ENCODE measurements at places on chromosomes 2 and 18.

- no peak for DNase-seq
These were observed 223.1 kb downstream of the ATAD2B start for GRCh38 chr2:23703583-23704385.

DNA sequence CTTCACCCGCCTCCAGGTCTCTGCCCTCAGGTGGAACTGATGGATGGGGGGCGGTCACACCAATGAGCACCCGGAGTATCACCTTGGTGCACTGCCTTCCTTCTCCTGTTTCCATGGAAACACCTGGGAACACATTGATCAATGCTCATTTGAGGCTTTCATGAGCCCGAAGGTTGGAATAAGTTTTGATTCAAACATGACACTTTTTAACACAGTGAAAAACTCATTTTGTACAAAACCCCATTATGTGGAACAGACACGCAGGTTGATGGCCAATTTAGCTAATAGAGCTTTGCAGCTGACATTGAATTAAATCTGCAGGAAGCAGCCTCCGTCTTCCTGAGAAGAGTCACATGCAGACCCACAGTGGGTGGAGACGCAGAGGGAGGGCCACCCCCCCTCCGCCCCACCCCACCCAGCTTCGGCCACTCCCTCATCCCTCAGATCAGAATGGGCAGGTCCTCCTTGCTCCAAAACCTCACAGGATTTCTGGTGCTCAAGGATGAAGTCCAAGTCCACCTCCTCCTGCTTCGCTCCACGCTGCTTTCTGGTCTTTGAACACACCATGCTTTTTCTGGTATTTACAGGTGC, 96.0 kb upstream of the MYCN start:
- DNase-seq: no peak

DNA sequence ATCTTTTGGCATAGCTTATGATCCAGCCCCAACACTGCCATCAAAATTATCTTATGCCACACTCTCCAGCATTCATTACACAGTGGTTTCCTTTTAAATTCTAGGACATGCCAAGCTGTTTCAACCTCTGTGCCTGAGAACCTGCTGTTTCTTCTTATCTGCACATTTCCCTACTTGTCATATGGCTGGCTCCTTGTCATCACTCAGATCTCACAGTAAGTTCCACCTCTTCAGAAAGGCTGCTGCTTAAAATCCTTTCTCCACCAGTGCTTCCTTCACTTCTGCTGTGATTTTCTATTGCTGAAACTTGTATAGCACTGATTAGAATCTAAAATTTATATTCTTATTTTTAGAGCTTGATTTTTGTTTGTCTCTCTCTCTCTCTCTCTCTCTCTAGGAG, 43.4 kb downstream of the MC4R start:
- DNase-seq: no peak

- DNase-seq: no peak
These were observed 8.1 kb downstream of the SIX2 start for GRCh38 chr2:45000921-45001868.

- DNase-seq: no peak
These were observed 152.9 kb downstream of the MGAT5 start for GRCh38 chr2:134406736-134407135.

GRCh38 chr2:85997017-85997970, 108.4 kb downstream of the POLR1A start:
- DNase-seq: no peak

DNA sequence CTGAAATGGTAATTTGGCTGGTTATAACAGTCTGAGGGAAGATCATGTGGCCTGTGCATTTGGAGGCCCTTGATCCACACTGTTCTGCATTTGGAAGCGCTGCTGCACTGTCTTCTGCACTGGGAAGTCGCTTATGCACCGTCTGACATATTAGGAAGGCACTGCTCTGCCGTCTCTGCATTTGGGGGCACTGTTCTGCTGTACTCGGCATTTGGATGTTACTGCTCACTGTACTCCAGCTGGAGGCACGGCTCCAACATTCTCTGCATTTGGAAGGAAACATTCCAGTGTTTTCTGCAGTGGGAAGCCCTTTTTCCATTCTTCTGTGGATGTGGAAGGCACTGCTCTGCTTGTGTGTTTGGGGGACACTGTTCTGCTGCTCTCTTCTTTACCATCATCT, 9.6 kb upstream of the PROM2 start:
- DNase-seq: no peak

DNA sequence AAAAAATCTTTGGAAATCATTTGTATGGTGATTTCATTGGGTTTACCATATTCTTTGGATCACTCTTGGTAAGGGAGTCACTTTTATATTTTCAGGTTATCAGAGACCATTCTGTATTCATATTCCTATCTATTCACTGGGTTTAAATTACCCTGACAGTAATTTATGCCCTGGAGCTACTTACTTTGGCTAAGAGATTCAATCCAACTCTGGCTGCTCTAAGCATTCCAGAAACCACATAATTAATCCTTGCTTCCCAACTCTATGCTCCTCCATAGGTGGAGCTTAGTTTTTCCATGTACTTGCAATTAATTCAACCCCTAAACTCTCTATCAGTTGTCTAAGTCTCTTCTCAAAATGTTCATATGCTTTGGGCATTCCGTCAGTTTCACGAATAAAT, 336.3 kb downstream of the AGPS start:
- no peak for DNase-seq

DNA sequence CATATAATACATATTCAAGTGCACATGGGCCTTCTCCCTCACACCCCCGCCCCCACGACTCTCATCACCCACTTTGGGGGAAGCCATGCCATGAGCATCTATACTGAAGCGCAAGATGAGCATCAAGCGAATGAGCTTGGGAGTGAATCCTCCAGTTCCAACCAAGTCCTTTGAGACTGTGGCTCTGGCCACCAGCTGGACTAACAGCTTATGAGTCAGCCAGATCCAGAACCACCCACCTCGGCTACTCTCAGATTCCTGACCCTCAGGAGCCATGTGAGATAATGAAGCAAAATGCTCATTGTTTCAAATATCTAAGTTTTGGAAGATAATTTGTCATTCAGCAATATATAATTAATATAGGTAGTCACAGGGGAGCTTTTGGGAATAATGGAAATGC, 22.2 kb upstream of the IL1RL1 start:
- DNase-seq: no peak

- DNase-seq: no peak
These were observed 67.3 kb downstream of the PARD6G start for GRCh38 chr18:80179857-80180558.

DNA sequence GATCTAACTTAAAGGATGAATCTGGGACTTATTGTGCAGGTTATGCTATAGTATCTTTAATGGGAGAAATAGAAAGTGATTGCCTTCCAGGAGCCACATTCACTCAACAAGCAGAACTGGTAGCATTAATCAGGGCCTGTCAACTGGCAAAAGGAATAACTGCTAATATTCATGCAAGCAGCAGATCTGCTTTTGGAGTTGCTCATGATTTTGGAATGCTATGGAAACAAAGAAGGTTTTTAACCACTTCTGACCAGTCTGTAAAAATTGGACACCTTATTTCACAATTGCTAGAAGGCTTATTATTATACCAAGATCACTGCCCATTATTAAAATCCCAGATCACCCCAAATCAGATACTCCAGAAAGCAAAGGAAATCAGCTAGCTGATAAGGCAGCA, 200.4 kb downstream of the MREG start:
- DNase-seq: no peak

- DNase-seq: no peak
These were observed 82.3 kb downstream of the TWIST2 start for GRCh38 chr2:238930216-238930615.

DNA sequence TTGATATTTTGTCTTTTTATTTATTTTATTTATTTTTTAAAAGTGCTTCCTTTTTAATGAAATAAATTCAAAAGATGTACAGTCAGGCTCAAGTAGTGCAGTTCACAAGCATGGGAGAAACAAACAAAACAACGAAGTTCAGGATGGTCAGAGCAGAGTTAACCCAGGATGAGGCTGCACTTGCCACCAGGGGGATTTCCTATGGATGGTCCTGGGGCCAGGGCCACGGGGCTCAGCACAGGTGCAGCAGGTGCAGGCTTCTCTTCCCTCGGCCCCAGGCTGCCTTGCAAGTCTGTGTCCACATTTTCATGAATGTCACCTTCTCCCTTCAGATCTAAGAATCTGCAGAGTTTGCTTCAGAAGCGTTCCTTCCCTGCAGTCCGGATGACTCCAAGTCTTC, 76.5 kb downstream of the CDCA7 start:
- DNase-seq: no peak

- no peak for DNase-seq
These were observed 563.4 kb downstream of the XIRP2 start for GRCh38 chr2:167451496-167452289.

DNA sequence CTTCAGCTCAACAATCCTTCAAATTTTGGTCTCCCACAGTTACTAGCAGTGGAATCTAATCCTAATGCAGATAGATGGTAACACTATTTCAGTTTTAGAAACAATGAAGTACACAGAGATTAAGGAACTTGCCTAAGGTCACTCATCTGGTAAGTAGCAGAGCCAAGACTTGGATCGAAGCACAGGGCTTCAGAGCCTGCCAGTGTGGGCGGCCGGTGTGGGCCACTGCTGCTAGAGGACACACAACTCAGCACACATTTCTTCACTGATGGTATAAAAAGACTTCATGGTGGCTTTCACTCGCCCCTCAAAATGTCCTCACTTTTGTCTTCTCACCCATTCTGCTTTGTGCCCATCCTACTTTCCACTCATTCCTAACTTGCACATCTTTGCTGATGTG, 11.1 kb downstream of the C2orf74 start:
- no peak for DNase-seq

GRCh38 chr2:241680044-241680443, 6.6 kb downstream of the DTYMK start:
- no peak for DNase-seq

GRCh38 chr2:237892478-237892877, 33.1 kb downstream of the RAMP1 start:
- no peak for DNase-seq

- no peak for DNase-seq
These were observed 126.9 kb upstream of the DLGAP1 start for GRCh38 chr18:4581966-4582365.

- DNase-seq: no peak
These were observed 28.4 kb downstream of the FAM168B start for GRCh38 chr2:131064589-131065512.

- DNase-seq: no peak
These were observed 38.9 kb upstream of the TRIM43 start for GRCh38 chr2:95552911-95553310.

GRCh38 chr2:105873721-105874120, 129.0 kb downstream of the NCK2 start:
- DNase-seq: no peak

- DNase-seq: no peak
These were observed 309.4 kb upstream of the EPAS1 start for GRCh38 chr2:45987856-45988255.

DNA sequence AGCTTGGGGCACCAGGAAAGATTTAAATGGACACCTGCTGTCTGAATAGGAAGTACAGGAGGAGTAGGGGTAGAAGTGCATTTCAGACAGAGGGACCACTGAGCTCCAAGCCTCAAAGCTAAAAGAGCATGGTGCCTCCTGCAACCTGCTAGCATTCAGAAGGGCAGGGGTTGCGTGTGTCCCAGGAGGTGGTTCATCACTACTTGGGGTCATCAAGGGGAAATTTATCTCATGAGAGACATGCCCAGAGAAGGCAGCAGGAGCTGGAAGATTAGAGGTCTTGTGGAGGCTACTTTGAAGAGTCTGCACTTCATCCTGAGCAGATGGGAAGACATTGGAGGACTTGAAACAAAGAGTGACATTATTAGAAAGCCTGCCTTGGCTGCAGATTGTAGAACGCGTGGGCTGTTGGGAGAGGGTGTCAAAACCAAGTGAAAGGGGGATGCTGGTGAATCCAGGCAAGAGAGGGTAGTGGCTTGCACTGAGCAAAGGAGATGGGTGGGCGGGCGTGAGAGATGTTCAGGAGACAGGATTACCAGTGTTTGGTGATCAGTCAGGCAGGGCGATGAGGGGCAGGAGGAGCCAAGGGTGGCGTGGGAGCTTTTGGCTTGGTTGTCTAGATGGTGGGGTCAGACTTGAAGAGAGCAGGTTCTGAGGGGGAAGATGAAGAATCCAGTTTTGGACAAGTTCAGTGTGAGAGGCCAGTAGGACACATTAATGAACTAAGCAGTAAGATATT, 154.0 kb downstream of the DYSF start:
- DNase-seq: no peak

GRCh38 chr2:64987956-64988419, 1.2 kb upstream of the SLC1A4 start:
- DNase-seq: no peak

- DNase-seq: no peak
These were observed 144.3 kb upstream of the ERBB4 start for GRCh38 chr2:212682937-212683336.

DNA sequence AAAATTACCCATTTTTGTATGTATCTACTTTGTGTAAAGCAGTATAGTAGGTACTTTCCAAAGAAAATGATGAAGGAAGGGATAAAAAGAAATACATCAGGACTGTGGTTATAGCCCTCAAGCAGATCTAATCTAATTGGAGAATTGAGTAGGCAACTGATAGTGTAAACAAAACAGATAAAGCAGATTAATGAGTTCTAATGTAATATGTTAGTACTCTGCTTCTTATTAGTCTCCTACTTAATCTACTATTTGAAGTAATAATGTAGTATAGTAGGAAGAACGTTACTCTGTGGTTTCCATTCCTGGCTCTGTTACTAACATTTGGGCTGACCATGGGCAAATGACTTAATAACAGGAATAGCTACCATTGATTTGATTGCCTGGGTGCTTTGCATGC, 250.7 kb downstream of the ARHGAP15 start:
- no peak for DNase-seq

DNA sequence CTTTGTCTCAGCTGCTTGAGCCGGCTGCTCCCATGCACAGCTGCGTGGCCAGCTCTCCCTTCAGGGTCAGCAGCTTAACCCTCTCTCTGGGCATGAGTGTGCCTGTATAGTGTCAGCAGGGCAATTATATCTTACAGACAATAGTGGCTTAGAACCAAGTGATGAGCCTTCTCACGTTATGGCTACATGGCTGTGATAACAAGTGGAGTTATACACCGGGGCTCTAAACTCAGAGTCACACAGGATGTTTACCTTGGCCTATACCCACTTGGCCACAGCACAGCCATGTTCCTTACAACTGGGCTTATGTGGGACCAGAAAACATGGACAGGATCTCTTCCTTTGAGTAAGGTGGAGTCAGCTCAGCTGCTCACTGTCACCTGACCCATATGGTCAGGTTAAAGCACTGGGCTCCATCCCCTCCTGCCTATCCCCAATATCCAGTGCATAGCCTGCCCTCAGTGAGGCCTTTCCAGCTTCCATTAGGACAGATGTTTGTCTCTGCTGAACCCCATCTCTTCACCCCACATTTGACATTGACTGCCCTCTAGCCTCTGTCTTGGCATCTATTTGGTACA, 294.2 kb upstream of the NCKAP5 start:
- DNase-seq: no peak

All from HFF-Myc (cell line).